ENCODE measurements at places on chromosomes 1 and 21. TPM values are rescaled to one million over a fixed set of nuclear protein-coding genes. Genes with fewer than 3 reads are reported as not detected.

DNA sequence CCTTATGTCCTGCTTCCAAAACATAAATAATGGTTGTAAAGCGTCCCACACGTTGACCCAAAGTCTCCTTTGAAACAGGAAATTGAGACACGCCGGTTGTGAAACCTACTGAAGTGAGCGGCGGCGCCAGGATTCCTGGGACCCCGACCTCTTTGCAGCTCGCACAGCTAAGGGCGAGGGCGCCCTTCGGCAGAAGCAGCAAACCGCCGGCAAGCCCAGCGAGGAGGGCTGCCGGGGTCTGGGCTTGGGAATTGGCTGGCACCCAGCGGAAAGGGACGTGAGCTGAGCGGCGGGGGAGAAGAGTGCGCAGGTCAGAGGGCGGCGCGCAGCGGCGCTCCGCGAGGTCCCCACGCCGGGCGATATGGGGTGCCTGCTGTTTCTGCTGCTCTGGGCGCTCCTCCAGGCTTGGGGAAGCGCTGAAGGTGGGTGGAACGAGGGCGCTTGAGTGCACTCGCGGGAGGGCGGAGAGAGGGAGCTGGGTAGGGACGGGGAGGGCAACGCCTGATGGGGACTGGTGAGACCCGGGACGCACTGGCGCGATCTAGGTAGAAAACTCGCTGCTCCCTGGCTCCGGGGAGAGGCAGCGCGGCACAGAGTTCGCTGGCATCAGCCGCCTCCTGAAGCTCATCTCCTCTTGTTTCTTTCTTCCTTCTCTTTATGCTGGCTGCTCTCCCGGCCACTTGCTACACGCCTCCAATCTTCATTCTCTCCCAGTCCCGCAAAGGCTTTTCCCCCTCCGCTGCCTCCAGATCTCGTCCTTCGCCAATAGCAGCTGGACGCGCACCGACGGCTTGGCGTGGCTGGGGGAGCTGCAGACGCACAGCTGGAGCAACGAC lies at the start of gene CD1D:
Gene CD1D, plus strand, starts transcription at position 155 of the 836 bp plus-strand sequence. Its CDS starts 207 bp downstream, at position 362.
- DNase-seq: peak; percentile 67

- DNase-seq: no peak
Observed at GRCh38 chr1:1293263-1294249, 13.3 kb downstream of the SCNN1D start.

GRCh38 chr1:190067592-190067991 lies 410.1 kb downstream of the BRINP3 start:
- no peak for DNase-seq

DNA sequence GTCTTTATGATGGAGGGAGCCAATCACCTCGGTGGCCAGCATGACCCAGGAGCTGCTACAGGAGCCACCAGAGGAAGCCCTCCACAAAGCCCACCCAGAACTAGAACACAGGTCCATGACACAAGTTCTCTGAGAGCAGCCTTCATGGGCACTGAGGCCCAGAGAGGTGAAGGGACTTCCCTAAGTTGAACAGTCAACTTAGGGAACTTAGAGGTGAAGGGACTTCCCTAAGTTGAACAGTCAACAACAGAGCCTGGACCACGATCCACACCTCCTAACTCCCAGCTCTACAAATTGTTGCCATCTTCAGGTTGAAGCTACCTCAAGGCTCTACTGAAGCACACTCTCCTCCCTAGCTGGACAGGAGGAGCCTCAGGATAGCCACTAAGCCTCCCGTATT lies 132.7 kb downstream of the CCDC185 start:
- no peak for DNase-seq

GRCh38 chr1:33692206-33693188 lies 171.4 kb upstream of the HMGB4 start:
- no peak for DNase-seq

The ADGRL4 gene
- total RNA-seq: 9.3 TPM
